ENCODE measurements at places on chromosomes 6 and 20. TPM values are rescaled to one million over a fixed set of nuclear protein-coding genes. Genes with fewer than 3 reads are reported as not detected.

The CRISP2 gene
- total RNA-seq, result not detected

The BMP5 gene
- total RNA-seq, result 1.6 TPM

The EDN1 gene
- 1.3 TPM for total RNA-seq

The CEP250 gene
- 12.2 TPM for total RNA-seq

The GTSF1L gene
- not detected for total RNA-seq

The MBOAT1 gene
- total RNA-seq, result 9.2 TPM

The PRPH2 gene
- total RNA-seq, result 1.9 TPM

The KIF3B gene
- 13.0 TPM for total RNA-seq

The NFATC2 gene
- total RNA-seq, result 13.3 TPM

The SOX18 gene
- total RNA-seq, result 42.1 TPM

The C20orf202 gene
- 0.31 TPM for total RNA-seq

The FBXO5 gene
- 1.9 TPM for total RNA-seq

The SEMG1 gene
- not detected for total RNA-seq

The MUC22 gene
- 0.06 TPM for total RNA-seq

The GCNT2 gene
- total RNA-seq, result 5.2 TPM

The OR2H1 gene
- not detected for total RNA-seq

The EBF4 gene
- total RNA-seq, result 10.0 TPM

The BPIFB1 gene
- total RNA-seq, result not detected

The LAMA2 gene
- total RNA-seq, result 134 TPM

The AGPAT1 gene
- total RNA-seq, result 67.2 TPM

The PPIL4 gene
- 20.1 TPM for total RNA-seq

The C6orf163 gene
- total RNA-seq, result 2.1 TPM

The FNDC11 gene
- total RNA-seq, result 0.09 TPM

The RIMS1 gene
- 0.25 TPM for total RNA-seq
